ENCODE measurements at places on chromosomes 11 and 22. TPM values are rescaled to one million over a fixed set of nuclear protein-coding genes. Genes with fewer than 3 reads are reported as not detected.

- DNase-seq = no peak
Observed at GRCh38 chr11:108035690-108036089, 27.0 kb downstream of the CUL5 start.

GRCh38 chr22:26797910-26798309, 140.5 kb downstream of the MIAT start:
- no peak for DNase-seq

GRCh38 chr11:115159207-115159606, 345.0 kb downstream of the CADM1 start:
- no peak for DNase-seq

DNA sequence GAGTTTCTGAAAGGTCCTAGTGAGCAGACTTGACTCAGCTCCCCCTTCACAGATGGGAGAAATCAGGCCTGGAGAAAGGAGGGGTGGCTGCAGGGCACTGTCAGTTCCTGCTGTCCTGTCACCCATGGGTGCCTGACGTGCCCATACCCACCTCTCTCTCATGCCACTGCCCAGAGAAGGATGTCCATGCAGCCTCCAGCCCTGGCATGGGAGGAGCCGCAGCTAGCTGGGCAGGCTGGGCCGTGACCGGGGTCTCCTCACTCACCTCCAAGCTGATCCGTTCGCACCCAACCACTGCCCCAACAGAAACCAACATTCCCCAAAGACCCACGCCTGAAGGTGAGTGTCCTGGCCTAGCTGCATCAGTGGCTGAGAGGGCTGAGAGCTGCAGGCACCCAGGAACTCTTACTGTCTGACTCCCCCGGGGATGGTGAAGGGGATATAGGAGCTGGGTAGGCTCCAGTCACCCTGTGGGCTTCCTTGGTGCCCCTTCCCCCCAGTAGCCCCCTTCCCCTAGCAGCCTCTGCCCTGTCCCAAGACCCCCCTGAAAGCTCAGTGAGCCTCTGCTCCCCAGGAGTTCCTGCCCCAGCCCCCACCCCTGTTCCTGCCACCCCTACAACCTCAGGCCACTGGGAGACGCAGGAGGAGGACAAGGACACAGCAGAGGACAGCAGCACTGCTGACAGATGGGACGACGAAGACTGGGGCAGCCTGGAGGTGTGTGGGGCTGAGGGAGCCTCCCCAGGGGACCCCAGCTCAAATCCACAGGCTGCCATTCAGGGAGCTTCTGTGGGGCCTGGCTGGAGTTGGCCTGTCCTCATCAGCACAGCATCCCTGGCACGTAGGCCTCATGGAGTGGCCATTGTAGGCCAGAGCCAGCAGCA, 11.8 kb downstream of the SCYL1 start:
- DNase-seq = no peak

- no peak for DNase-seq
Observed at GRCh38 chr11:126140926-126141280, 70.5 kb downstream of the RPUSD4 start.

GRCh38 chr11:117910525-117910924, 18.7 kb downstream of the TMPRSS13 start:
- no peak for DNase-seq

DNA sequence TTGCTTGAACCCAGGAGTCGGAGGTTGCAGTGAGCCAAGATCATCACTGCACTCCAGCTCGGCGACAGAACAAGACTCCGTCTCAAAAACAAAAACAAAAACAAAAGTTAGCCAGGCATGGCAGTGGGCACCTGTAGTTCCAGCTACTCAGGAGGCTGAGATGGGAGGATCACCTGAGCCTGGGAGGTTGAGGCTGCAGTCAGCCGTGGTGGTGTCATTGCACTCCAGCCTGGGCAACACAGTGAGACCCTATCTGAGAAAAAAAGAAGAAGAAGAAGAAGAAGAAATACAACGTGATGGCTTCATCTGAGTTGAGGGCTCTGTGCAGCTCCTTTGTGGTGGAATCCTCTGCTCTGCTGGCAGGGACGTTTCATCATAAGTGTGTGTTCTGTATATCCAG, 10.0 kb upstream of the TNNT3 start:
- DNase-seq = no peak

DNA sequence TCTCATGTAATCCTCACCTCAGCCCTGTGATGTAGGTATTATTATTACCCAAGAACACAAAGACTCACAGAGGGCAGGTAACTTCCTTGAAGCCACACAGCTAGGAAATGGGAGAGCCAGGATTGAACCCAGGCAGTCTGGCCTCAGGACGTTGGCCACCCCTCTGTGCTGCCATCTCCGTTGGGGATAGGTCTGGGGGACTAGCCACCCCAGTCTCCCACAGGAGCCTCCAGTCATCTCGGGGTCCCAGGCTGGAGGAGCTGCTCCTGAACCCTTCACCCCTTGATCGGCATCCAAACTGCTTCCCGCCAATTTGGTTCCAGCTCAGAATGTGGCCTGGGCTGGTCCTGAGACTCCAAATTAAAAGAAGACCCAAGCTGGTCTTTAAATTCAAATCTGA, 10.4 kb upstream of the TCF20 start:
- no peak for DNase-seq

Gene INS
- not detected for total RNA-seq

Gene RAB30
- 214 TPM for total RNA-seq

Gene PPME1
- 23.6 TPM for total RNA-seq

Gene OR51E2
- not detected for total RNA-seq

Gene KRTAP5-9
- 0.34 TPM for total RNA-seq
